ENCODE measurements at places on chromosomes 7 and 10. TPM values are rescaled to one million over a fixed set of nuclear protein-coding genes. Genes with fewer than 3 reads are reported as not detected.

- DNase-seq: no peak
Measured at GRCh38 chr7:73482746-73483145, 39.3 kb downstream of the BAZ1B start.

DNA sequence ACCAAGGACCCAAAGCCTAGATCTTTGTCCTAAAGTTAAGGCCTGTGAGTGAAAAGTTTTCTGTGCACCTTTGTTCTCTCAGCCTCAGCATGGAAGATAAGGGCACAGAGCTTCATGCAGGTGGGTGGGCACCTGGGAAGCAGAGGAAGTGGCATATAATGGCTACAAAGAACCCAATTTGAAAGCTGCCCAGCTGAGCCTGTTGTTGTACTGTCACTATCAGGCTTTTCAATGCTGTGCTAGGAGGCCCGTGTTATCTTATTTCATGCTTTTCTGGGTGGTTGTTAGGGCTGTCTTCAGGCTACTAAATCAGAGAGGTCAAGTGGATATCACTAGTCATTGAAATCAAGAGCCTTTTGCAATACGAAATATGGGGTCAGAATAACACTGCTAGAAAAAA lies 443.8 kb downstream of the SORCS1 start:
- DNase-seq: no peak

- DNase-seq: no peak
Measured at GRCh38 chr10:78414380-78414779, 380.7 kb downstream of the RPS24 start.

DNA sequence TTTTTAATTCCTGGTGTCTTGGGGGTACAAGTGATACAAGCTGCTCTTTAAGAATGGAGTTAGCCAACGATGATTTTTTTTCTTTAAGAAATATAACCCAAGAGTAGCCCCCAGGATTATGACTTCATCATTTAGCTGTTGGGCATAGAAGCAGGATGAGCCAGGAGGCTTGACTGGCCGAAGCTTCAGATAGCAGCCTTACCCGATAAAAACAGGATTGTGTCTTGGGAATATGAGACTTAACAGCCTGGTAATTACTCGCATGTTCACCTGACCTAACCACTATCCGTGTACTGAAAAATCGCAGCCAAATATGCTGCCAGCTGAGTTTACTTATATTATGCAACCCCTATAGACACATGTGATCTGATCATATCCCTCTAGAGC lies 346.0 kb upstream of the BMPER start:
- no peak for DNase-seq

Gene SFRP4
- total RNA-seq: not detected
